ENCODE measurements at places on chromosomes 6 and 20.

GRCh38 chr6:21855811-21856455, 262.4 kb downstream of the SOX4 start:
- no peak for DNase-seq

- peak; percentile 75 for DNase-seq
Measured at GRCh38 chr20:58651946-58652605, 993 bp downstream of the STX16 start.

DNA sequence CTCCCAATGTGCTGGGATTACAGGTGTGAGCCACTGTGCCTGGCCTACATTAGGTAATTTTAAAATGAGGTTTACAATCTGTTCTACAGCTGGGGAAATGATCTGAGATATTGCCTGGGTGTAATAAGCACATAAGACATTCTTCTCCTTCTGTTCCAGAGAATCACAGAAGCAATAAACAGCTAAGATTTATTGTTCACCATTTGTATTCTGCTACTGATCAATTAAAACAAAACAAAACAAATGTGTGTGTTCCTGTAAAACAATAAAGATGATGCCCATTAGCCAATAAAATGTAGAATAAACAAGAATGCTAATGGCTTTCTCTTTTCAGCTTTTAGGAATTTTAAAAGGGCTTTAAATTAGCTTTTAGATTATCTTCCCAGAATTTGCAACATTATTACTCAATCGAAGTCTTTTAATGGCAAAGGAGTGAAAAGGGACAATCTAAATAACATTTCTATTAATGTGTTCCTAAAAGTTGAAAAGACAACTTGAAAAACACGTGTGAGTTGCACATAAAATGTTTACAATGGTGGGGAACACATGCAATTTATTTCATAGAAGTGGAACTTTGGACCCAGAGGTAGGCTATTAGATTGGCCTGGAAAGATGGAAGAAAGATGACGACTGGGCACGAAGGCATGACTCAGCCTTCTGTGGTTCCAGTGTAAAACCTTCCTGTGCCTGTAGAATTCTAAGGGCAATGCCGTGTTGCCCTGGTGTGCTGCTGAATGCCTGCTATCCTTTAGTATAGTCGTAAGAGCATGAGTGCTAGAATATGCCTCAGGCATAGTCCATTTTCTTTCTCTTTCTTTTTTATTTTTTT, 29.0 kb upstream of the DEK start:
- DNase-seq = no peak

DNA sequence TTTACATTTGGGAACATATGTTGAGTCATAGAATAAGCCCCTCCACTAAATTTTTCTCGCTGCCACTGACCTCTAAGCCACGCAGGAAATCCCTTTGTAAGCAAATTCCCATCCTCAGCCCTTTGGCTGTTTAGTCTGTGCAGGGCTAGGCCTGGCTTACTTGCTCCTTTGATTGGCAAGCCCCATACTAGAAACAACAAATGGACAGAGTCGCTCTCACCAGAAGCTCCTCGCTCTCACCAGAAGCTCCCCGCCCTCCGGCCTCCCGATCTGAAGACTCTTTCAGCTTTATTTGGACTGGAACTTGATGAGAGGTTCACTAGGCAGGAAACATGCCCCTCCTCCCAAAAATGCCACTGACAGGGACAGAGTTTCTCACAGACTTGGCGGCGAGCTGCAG, 149.2 kb upstream of the EXOC2 start:
- DNase-seq = no peak

DNA sequence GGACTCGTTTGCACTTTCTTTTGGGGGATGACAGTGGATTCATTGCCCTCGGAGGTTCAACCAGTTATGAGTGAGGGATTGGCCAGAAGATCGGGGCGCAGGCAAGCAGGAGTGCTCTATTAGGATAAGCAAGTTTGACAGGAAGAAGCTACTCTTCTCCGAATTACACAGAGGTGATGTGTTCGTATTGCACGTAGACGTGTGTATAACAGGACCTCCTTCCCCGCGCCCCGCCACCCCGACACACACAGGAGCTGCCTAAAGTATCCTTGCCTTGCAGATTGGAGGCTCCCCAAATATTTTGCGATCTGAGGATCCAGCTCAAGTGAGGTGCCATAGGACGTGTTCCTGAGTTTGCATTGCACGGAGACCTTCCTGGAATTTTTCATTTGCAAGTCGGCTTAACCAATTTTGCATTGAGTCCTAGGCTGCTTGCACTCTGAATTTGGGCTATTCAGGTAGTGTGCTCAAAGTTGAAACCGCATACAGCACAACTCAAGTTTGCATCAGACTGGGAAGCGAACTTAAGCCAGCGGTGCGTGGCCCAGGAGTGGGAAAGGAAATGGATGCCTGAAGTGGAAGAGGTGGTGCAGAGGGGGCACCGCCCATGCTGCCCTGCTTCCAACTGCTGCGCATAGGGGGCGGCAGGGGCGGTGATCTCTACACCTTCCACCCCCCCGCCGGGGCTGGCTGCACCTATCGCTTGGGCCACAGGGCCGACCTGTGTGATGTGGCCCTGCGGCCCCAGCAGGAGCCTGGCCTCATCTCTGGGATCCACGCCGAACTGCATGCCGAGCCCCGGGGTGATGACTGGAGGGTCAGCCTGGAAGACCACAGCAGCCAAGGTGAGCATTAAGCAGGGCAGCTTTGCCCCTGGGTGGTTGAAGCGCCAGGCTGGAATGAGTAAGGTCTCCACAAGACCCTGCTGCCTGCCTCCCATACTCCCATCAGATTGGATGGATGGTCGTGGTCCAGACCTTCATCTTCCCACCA, 770 bp downstream of the TCF19 start:
- peak; percentile 48 for DNase-seq

- no peak for DNase-seq
Measured at GRCh38 chr6:163974322-163974721, 559.8 kb downstream of the QKI start.

DNA sequence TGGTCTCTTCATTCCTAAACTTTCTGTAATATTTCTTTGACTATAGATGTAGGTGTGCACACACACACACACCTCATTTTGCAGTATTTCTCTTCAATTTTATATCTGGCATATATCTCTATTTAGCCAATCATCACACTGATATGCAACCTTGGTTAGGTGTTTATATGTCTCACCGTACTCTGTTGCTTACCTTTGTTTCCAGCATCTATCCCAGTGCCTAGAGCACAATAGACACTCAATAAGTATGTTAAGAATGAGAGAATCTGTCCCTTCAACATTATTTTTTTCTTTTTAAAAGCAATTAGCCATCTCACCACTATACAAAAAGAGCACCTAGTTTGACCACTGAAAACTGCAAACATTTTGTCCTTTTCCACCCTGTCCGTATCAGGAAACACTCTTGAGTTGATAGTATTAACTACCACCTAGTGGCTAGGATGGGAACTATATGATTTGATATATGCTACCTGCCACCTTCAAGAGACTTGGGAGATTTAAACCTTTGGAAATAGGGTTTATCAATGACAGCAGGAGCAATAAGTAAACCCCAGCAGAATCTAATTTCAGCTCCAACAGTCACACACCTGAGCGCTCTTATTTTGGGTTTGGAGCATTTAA, 48.7 kb upstream of the RSPO3 start:
- peak; percentile 7 for DNase-seq

GRCh38 chr6:159919011-159919511, 28.3 kb downstream of the MAS1 start:
- peak; percentile 19 for DNase-seq

GRCh38 chr6:47152666-47153403, 110.7 kb upstream of the ADGRF1 start:
- no peak for DNase-seq

DNA sequence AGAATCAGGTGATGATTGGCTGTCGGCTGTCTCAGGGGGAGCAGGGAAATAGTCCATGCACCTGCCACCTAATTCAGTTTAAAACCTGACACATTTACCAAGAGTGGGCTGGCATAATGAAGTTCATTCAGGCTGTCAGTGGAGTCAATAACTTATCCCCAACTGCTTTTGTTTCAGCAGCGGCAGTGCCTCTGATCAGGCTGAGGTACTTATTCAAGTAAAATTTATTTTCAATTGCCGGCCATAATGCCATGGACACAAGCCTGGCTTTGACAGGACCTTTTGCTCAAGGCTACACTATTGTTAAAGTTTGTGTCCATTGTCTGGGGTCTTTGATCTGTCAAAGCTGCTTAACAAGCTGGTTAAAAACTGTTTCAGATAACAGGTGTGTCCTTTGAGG, 20.6 kb downstream of the OLIG3 start:
- no peak for DNase-seq

DNA sequence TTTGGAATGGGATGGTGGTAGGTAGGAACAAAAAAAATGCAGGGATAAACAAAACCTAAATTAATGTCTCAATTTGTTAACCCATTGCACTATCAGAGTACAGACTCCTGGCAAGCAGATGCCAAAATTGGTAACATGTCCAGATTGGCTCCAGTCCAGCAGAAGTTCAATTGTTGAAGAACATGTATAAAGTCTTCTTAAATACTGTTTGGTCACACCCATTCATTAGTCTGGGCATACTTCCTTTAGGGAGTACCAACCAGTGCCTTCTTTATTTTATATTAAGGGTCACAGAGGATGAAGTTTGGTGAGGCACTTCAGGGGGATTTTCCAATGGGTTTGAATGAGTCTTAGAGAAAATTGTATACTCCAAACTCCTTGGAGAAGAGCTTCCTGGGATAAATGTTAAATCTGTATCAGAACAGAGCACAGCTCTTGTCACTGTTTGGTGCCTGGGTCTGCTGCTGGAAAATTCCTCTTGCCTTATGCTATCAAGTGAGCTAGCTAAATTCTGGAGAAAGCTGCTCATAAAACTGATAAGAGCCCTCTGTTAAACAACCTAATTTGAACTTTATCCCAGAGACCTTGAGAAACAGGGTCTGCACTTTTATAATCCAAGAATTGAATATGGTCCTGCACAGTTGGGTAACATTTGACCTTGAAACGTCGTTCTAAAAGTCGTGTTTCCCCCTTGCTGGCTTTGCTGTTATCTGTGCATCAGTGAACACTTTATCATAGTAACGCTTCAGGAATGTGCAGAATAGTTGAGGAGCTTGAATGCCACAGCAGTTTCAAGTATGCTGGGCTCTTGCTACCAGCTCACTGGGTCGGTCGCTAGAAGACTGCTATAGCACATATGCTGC, 334.1 kb upstream of the CITED2 start:
- peak; percentile 73 for DNase-seq

- DNase-seq = peak; percentile 10
Measured at GRCh38 chr20:219290-220115, 7.6 kb upstream of the DEFB129 start.

GRCh38 chr6:138544501-138544900, 45.2 kb upstream of the NHSL1 start:
- no peak for DNase-seq

DNA sequence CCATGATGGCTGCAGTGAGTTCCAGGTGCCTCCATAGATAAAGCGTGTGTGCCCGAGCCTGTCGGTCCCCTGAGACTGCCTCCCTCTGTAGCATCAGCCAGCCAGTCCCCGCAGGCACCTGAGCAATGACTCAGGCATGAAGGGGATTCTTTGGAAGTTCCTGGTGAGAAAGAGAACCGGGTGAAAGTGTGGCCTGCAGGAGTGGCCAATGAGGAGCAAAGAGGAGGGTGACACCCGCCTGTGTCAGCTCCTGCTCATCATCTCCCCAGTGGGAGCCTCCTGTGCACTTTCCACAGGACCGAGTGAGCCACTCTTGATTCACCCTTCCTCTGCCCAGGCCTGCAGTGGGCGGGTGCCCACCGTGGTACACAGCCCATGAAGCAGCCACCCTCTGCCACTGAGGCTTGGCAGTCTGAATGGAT, 71.2 kb upstream of the PTPN1 start:
- peak; percentile 32 for DNase-seq

GRCh38 chr20:1667502-1668085, 10.0 kb upstream of the SIRPG start:
- no peak for DNase-seq

DNA sequence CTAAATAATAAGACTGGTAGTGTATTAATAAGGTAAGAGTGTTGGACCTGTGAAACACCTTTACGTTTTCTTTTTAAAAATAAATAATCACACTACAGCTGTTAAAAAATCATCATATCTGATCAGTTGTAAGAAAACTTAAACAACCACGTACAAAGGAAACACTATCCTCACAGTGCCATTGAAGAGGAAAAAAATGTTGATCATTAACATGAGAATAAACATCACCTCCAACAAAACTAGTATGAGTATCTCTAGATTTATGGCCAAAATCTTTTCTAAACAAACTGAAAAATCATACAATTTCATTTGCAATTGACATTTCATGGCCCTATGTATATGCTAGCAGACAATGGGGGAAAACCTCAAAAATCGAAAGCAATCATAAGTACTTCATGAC, 590 bp downstream of the EYS start:
- no peak for DNase-seq

GRCh38 chr6:135910790-135911618, 59.5 kb downstream of the PDE7B start:
- no peak for DNase-seq

- no peak for DNase-seq
Measured at GRCh38 chr6:41228616-41229015, 467 bp downstream of the TREML4 start.

DNA sequence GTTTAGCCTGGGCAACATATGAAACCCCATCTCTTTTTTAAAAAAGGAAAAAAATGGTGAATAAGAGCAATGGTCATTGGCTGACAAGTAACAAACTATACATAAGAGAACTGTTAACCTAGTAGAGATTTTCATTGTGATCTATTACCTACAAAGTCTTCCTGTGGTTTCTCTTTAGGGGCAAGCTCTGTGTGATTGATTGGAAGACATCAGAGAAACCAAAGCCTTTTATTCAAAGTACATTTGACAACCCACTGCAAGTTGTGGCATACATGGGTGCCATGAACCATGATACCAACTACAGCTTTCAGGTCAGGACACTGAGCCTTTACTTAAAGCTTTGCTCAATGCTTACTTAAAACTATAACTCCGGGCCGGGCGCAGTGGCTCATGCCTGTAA, 19.2 kb downstream of the MGME1 start:
- no peak for DNase-seq

DNA sequence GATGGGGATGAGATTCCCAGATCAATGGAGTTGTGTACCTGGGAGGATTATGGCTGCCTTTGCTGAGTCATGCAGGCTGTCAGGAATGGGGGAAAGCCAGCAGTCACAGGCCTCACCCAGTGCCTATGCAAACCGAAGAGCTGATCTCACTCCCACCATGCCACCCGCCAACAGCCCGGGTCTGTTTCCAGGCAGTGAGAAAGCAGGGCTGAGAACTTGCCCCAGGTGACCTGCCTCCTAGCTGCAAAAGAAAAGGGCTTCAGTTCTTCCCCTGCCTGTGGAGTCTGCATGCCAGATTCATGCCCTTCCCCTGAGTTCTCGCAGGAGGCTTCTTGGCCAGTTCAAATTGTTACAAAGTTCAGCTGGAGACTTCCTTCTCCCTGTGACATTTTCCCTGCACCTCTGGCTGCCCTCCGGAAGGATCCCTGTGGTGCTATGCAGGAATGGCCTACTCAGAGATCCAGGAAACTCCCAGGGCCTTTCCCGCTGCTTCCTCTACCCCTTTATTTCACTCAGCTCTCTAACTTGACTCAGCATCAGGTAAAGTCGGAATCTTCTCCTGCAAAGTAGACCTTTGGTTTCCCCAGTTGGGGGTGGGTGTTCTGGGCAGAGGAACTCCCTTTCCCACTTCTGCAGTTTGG, 71.5 kb upstream of the B3GAT2 start:
- no peak for DNase-seq
